ENCODE measurements at places on chromosomes 5 and 9.

- DNase-seq, result no peak
These were observed 167.1 kb downstream of the PIK3R1 start for GRCh38 chr5:68382640-68383039.

- DNase-seq, result no peak
These were observed 134.6 kb upstream of the PPP1R26 start for GRCh38 chr9:135344915-135345500.

- DNase-seq, result peak; percentile 48
These were observed 165.6 kb downstream of the YTHDC2 start for GRCh38 chr5:113678924-113679575.

DNA sequence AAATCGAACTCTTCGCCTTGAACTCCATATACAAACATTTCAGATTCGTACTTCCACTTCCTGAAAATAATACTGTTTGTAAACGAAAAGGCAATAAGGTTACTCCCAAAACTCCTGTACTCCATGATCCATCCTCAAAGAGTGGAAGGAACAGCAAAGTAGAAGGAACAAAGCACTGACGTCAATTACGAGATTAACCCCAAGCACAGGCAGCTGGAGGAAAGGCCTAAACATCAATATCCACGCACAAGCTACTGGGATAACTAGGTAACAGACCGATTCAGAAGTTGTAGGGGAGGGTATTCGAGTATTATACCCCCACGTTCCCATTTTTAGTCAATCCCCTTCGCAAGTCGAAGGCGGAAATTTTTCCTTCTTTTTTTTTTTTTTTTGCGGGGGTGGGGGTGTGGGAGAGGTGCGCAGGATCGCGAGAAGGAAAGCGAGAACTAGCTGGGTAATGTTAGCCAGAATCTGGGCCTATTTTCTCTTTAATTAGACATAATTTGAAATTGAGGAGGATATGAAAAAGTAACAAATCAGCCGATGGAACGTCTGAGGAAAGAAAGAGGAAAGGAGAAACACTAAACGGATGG lies 909 bp downstream of the AFF4 start:
- DNase-seq, result peak; percentile 7

- no peak for DNase-seq
These were observed 259.8 kb downstream of the NSG2 start for GRCh38 chr5:174305241-174305681.

DNA sequence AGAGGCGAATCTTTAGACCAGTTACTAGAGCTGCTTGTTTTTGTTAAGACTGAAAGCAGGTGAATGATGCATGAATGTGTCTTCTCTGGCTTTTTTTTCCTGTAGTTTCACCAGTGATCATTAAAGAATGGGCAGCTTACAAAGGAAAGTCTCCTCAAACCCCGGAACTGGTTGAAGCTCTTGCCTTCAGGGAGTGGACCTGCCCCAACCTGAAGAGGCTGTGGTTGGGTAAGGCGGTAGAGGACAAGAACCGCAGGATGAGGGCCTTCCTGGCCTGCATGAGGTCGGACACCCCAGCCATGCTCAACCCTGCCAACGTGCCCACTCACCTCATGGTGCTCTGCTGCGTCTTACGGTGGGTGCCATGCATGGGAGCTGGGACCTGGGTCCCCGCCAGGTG lies 33.3 kb upstream of the PHF2 start:
- DNase-seq, result no peak

- DNase-seq, result no peak
These were observed 30.7 kb upstream of the SMC5 start for GRCh38 chr9:70228118-70228517.

DNA sequence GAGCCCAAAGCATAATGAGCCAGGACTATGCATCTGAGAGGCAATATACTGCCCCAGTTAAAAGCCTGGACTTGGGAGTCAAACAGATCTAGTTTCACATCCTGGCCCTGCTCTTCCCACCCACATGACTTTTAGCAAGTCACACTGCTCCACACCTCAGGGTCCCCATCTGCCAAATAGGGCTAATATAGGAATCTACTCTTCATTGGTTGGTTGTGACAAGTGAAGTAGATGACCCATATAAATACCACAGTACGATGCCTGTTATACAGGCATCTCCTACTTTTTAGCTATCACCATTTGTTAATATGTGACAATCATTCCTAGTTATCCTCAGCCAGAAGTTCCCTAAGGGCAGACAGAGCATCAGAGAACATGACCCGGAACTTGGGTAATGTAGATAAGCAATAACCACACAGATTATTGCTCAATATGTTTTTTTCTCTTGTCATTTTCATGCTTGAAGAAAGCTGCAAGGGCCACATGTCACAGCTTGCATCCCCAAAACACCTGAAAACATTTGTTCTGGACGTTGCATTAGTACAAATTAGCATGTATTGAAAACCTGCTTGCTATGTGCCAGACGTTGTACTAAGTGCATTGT lies 20.4 kb downstream of the ADAM19 start:
- no peak for DNase-seq

DNA sequence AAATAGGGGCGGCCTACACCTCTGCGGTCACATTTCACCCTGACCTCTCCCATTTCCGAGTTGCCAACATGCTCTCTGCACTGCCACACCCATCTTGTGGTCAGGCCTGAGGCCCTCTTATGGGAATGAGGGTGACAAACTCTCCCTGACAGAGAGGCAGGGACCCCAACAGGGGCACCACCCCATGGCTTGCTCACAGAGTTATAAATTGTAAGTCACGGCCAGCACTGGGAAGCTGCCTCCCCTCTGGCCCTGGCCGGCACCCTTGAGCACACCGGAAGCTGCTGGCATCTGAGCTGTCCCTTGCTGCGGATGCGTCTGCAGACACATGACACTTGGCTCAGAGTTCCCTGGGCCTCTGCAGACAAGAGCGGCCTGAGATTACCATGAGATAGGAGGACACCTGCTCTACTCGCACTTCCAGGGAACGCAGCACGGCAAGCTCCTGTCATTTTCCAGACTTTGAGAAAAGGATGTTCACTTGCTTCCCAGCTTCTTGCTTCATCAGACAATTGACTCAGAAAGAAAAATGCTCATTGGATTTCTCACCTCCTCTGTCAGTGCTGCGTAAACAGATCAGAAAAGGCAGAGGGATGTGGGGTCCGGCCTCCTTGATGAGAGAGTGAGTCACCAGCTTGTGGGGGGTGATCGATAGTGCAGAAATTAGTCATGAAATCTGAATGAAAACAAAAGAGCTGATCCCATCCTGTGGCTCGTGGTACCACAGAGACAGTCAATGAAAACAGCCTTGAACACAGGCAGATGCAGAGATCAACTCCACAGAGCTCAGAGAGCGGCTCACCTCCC lies 269.8 kb downstream of the SYK start:
- DNase-seq, result no peak

- DNase-seq, result no peak
These were observed 27.6 kb downstream of the MTX3 start for GRCh38 chr5:79963261-79964061.

DNA sequence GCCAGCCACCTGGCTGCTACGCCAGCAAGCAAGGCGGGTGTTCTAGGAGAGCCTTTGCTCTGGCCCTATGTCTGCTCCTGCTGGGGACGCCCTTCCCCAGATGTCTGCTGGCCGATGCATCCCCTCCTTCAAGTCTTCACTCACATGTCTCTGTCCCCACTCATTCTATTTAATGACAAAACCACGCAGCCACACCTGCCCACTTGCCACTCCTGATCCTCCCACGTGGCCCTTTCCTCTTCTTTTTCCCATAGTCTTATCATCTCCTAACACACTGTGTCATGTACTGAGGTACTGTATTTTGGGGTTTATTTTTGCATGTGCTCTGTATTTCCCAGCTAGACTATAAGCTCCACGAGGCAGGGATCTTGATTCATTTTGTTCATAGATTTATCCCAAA lies 62.0 kb upstream of the HRH2 start:
- DNase-seq, result no peak
